Activated T-helper 2 cell treated with anti-CD3 and anti-CD28 coated beads, Interferon-gamma antibody, Interleukin-2, Interleukin-4, amounts not matched to agents 10 μg/mL and 5 μg/mL and 100 μg/mL, durations not matched to agents 14 hours and 24 hours and 36 hours (primary cell): ENCODE measurements at places on chromosomes 16 and 17. TPM values are rescaled to one million over a fixed set of nuclear protein-coding genes. Genes with fewer than 3 reads are reported as not detected.

DNA sequence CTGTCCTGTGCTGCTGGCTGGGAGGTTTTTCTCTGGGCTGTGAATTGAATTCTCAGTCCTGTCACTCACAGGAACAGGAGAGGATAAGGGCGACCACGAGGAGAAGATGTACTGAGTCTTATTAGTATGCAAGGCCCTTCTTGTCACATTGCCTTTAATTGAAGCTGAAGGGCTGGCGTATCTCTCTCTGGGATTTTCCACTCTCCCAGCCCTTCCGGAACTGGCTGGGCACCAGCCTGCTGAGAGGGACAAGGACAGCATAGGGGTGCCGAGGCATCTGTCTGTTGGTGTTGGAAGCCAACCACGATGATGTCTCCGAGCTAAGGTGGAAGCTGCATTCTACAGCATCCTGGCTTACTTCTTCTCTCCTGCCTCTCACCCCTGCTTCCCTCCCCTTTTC lies 33.2 kb downstream of the GPRC5B start:
- DNase-seq: no peak

GRCh38 chr16:49431591-49432290 lies 58.1 kb downstream of the C16orf78 start:
- DNase-seq: no peak

The HOXB4 gene
- 3.0 and 3.3 TPM in 2 replicates for total RNA-seq

GRCh38 chr16:17538927-17539326 lies 68.2 kb upstream of the XYLT1 start:
- DNase-seq: no peak

The TBC1D26 gene
- total RNA-seq: 0.23 TPM in 1 of 2 replicates, not detected in the other

The SSTR5 gene
- total RNA-seq: not detected in 2 replicates

- peak; percentile 75 for DNase-seq
These were observed 7.3 kb downstream of the FMNL1 start for GRCh38 chr17:45228763-45229539.

The MPV17L gene
- 0.02 and 0.09 TPM in 2 replicates for total RNA-seq

The TERB1 gene
- total RNA-seq: 0.34 TPM in 1 of 2 replicates, not detected in the other

- DNase-seq: no peak
These were observed at the start of gene CPSF4L for GRCh38 chr17:73261617-73261951. Gene CPSF4L, minus strand, starts transcription at chr17:73261880. Its CDS starts 62 bp downstream, at chr17:73261818.

The SLC52A1 gene
- 0.14 TPM in 2 replicates for total RNA-seq

DNA sequence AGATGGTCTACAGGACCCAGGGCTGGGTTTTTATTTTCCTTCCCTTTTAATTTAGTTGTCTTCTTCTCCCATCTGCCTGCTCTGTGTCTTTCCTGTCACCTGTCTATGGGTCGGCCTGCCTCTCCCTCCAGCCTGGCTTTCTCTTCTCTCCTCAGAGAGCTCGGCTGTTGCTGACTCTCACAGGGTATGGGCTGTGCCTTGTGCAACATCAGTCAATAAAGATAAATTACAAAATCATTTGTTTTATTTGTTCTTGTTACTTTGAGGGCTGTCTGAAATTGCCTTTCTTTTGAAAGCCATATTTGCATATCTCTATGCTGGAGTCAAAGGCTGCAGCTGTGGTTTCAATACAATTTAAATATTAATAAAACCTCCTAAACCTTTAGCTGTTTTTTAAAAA lies 15.6 kb downstream of the RND2 start:
- DNase-seq: no peak

GRCh38 chr17:72624226-72624625 lies 468.3 kb downstream of the SLC39A11 start:
- DNase-seq: no peak

The SDR42E2 gene
- 0.09 TPM in 1 of 2 replicates, not detected in the other for total RNA-seq

- no peak for DNase-seq
These were observed 23.9 kb downstream of the SMG6 start for GRCh38 chr17:2279707-2280106.

DNA sequence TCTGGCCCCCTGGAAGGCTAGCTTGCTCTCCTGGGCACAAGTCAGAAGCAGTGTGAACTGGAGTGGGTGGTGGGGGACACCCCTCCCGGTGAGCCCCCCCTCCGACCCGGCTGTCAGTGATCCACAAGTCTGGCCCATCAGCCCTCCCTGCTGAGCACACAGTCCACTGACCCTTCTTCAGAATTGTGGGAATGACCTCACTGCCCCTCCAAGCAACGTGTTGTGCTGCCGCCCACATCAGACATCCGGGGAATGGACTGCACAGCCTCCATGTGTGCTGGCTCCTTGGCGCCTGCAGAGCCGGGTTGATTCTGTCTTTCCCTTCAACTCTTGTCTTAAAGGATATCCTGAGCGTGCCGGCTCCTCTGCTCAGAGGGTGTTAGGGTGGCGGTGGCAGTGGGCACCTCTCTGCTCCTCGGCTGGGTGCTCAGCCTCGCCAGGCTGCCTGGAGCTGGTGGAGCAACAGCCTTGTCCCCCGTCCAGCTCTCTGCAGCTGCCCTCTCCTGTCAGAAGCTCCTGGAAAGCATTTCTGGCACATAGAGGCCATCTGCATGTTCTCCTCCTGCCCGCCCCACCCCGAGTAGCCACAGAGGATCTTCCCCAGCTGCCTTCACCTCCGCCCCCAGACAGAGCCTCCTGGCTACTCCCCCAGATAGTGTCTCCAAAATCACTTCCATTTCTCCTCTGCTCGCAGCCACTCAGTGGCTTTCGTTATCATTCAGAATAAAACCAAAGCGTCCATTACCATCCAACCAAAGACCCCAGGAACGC lies 19.8 kb downstream of the NPTX1 start:
- DNase-seq: no peak

GRCh38 chr16:54282928-54283724 lies 3.5 kb downstream of the IRX3 start:
- no peak for DNase-seq

- DNase-seq: no peak
These were observed 31.1 kb upstream of the CPNE2 start for GRCh38 chr16:57061084-57061905.

GRCh38 chr17:80082403-80083135 lies 18.8 kb upstream of the GAA start:
- DNase-seq: peak; percentile 38

- no peak for DNase-seq
These were observed 7.0 kb downstream of the ZNF629 start for GRCh38 chr16:30780021-30780420.

- no peak for DNase-seq
These were observed 112.4 kb upstream of the NOL11 start for GRCh38 chr17:67605256-67605912.

DNA sequence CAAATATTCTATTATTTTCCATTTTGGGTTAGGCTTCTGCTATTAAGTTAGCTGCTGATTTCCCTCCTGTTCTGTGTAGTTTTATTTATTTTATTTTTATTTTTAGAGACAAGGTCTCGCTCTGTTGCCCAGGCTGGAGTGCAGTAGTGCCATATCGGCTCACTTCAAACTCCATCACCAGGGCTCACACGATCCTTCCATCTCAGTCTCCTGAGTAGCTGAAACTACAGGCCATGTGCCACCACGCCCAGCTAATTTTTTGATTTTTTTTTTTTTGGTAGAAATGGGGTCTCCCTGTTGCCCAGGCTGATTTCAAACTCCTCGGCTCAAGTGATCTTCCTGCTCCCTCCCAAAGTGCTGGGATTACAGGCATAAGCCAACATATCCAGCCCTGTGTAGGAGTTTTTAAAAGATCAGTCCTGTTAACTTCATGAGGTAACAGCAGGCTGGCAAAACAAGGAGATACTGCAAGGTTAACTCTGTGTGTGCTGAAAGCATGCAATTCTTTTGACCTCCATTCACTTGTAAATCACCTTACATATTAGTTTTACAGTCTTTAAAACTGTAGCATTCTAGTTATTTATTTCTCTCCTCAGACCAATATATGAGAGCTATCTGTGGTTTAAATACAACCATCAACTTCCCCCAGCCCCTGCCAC lies 63.2 kb downstream of the SSH2 start:
- no peak for DNase-seq

GRCh38 chr16:3065069-3065741 lies at the start of gene IL32:
Gene IL32, plus strand, starts transcription at chr16:3065640. Its CDS starts 172 bp downstream, at chr16:3065812.
- peak; percentile 63 for DNase-seq

The TMEM100 gene
- not detected in 2 replicates for total RNA-seq

- no peak for DNase-seq
These were observed 118.8 kb downstream of the C16orf95 start for GRCh38 chr16:87198328-87198832.

GRCh38 chr16:4350365-4350786 lies 745 bp downstream of the PAM16 start:
- no peak for DNase-seq

The TMEM170A gene
- total RNA-seq: 35.6 and 39.9 TPM in 2 replicates

GRCh38 chr17:15510361-15510760 lies 42.9 kb upstream of the CDRT4 start:
- no peak for DNase-seq

DNA sequence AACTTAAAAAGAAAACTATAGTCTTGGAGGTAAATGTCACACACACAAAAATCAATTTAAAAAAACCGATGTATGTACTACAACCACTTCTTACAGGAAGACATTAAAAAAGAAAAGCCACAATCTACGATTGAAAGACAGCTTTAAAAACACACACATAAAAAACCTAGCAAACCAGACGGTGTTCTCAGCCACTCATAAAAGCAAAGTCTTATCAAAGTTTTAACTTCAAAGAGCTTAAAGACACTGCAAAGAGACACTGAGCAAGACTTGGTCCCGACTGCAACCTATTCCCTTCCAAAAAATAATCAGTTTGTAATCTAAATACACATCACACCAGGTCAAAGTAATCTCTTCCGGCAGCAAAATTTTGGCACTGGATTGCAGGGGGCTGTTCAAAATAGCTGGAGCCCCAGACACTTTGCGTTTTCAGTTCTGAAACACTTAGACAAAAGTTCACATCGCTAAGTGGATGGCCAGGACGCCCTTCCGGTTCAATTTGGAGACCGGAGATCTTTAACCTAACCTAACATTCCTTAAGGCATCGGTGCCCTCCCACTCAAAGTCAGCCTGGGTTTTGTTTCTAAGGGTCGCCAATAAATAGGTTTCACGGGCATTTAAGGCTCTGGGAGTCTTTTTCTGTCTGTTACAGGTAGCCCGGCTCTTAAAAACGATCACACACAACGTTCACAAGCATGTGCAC lies 2.6 kb downstream of the ZCCHC14 start:
- no peak for DNase-seq

GRCh38 chr16:50178491-50178941 lies 25.4 kb downstream of the TENT4B start:
- DNase-seq: no peak
